ENCODE measurements at places on chromosomes 5 and 9.

DNA sequence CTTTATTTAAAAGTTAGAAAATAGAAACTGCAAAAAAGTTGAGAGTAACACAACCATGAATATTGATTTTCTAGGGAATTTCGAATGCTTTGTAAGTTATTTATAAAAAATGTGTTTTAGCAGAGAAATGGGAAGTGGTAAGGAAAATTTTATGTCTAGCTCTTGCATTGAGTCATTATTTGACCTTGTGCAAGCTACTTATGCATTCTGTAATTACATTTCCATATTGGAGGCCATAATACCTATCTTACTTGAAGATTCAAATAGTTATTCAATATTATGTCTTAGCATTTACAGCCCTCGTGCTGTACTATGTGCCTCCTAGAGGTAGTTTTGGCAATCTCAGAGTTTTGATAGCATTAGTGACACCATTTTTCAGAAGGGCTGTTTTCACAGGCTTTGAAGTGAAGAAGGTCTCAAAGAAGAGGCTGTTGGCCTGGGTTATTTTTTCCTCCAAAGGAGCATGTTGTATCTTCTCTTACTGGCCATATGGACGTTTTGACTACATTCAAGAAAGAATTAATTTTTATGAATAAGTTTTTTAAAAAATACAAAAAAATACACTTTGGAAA, 7.4 kb upstream of the DAP start:
- no peak overlapping the region for H3K4me3 ChIP-seq
- no peaks in the 10 kb centered on the region for H3K4me1 ChIP-seq
- H3K27ac ChIP-seq, result no peak overlapping the region
- H3K36me3 ChIP-seq, result no peaks in the 10 kb centered on the region
- no peaks in the 10 kb centered on the region for H3K27me3 ChIP-seq

- no peaks in the 10 kb centered on the region for H3K36me3 ChIP-seq
- DNase-seq, result no peak
- no peak overlapping the region for H3K27ac ChIP-seq
- no peaks in the 10 kb centered on the region for H3K27me3 ChIP-seq
These were observed 97.5 kb downstream of the RFK start for GRCh38 chr9:76296561-76297310.

DNA sequence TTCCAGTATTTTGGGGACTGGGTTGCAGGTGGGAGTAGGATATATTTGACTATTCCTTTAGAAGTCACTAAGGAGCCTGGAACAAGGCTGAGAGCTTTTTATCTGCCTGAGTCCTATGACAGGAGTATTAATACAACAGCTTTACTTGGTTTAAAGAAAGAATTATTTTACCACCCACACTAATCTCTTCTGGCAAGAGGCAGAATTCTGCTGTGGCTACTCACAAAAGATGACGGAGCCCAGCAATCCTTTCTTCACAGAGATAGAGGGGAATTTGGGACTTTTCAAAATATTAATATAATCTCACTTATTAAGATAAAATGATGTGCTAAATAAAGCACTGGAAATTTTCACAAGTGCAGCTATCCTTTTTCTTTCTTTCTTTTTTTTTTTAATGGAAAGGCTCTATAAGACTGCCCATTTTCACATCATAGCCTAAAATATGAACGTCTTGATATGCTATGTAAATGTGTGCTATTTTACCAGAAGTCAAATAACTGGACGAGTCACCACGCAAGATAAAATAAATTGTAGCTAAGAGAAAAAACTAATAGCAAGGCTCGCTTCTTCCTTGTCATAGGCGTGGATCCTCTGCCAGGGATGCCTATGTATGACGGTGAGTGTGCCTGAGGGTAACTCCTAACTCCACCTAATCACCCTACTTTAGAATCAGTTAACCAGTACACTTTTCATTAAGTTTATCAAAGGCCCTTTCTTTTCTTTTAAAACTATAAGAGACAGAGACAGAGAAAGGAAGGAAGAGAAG, 76.3 kb downstream of the ZNF608 start:
- no peaks in the 10 kb centered on the region for H3K4me1 ChIP-seq
- no peaks in the 10 kb centered on the region for H3K27me3 ChIP-seq
- H3K27ac ChIP-seq, result no peak overlapping the region
- H3K36me3 ChIP-seq, result no peaks in the 10 kb centered on the region

DNA sequence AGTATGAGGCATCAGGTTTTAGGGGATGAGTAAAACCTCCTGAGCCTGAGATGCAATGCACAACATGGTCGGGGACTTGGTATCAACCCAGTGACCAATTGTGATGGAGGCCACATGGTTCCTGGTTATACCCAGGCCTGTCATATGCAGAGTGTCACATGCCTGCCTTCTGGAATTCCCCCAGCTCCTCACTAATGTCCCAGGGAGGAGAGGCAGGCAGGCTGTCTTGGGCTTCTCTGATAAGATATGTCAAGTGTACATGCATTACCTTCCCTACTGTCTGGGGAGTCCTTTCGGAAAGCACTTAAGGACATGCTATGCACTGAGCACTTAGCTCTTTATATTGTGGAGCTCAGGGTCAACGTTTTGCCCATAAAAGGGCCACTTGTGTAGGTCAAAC, 14.2 kb upstream of the PALM2AKAP2 start:
- H3K4me3 ChIP-seq, result no peak overlapping the region
- H3K36me3 ChIP-seq, result no peaks in the 10 kb centered on the region
- no peaks in the 10 kb centered on the region for H3K27me3 ChIP-seq
- no peak overlapping the region for H3K27ac ChIP-seq
- no peak for DNase-seq

- H3K4me1 ChIP-seq, result no peaks in the 10 kb centered on the region
- no peaks in the 10 kb centered on the region for H3K36me3 ChIP-seq
- no peak overlapping the region for H3K27ac ChIP-seq
These were observed 152.2 kb upstream of the MPDZ start for GRCh38 chr9:13431692-13432091.

- H3K27ac ChIP-seq, result no peak overlapping the region
- DNase-seq, result no peak
- no peak overlapping the region for H3K4me3 ChIP-seq
- H3K36me3 ChIP-seq, result no peaks in the 10 kb centered on the region
- no peaks in the 10 kb centered on the region for H3K27me3 ChIP-seq
These were observed 493.4 kb upstream of the TUSC1 start for GRCh38 chr9:26171691-26172090.

All from effector memory CD4-positive, alpha-beta T cell (primary cell).